ENCODE measurements at places on chromosomes 6 and 20. TPM values are rescaled to one million over a fixed set of nuclear protein-coding genes. Genes with fewer than 3 reads are reported as not detected.

The HACE1 gene
- total RNA-seq, result 7.9 TPM

The VAPB gene
- 9.5 TPM for total RNA-seq

The DAAM2 gene
- total RNA-seq, result 0.87 TPM

The SLC2A10 gene
- total RNA-seq, result 12.5 TPM

The MMP24 gene
- total RNA-seq, result 8.2 TPM
